Activated CD8-positive, alpha-beta T cell treated with anti-CD3 and anti-CD28 coated beads for 36 hours (primary cell): ENCODE measurements at places on chromosomes 6 and 20. TPM values are rescaled to one million over a fixed set of nuclear protein-coding genes. Genes with fewer than 3 reads are reported as not detected.

DNA sequence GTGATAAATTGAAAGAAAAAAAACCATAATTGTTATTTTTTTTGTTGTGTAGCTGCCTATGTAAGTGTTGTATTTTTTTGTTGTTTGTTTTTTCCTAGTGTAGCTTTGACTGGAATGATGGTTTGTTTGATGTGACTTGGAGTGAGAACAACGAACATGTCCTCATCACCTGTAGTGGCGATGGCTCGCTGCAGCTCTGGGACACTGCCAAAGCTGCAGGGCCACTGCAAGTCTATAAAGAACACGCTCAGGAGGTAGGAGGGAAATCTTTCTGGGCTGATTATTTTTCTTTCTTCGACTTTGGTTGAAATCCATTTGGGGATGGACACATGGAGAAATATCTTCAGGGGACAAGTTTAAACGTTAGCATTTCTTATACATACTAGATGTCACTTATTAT is 3.8 kb downstream of the PEX7 start:
- no peak for DNase-seq

DNA sequence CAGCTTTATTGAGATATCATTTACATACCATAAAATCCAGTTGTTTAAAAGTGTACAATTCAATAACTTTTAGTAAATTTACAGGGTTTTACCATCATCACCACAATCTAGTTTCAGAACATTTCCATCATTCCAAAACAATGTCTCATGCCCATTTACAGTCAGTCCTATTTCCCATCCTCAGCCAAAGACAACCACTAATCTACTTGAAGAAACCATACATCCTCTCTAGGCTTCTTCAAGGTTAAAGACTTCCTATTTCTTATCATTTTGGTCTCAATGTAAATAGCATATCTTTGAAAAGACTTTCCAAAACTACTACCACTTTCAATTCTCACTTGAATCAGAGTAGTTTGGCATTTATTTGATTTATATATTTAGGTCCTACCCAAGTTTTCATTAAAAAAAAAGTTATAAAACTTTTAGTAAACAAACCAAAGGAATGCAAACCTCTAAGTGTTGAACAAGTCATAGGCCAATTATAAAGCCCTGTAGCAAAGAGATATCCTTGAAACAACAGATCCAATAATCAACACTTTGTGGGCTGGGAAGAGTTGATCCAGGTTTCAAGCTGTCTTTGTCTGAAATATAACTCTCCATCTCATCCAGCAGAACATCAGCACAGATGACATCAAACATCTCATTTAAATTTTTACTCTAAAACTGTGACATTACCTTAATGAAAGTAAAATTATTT is 211.3 kb upstream of the RUNX2 start:
- no peak for DNase-seq

DNA sequence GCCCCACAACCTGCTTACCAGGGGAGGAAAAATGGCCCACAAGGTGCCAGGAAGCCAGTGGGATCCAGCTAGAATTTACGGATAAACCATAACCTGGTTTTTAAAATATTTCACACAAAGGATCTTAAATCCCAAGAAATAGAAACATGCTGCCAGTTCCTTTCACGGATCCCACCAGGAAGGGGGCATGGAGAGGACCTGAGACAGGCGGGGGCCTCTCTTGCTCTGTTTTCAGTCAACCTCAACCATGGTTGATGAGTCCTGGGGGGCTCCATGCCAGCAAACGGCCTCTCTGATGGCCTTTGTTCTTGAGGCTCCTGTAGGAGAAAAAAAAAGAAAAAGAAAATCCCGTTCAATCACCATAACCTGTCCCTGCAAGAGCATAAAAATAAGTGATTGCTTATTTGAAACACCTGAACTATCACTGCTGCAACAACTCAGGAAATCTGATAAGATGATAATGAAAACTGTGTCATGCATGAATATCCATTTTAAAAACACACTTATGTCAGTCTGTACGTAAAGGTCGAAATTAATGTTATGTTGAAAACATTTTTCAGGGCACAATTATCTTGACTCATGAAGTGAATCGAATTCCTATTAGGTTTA is 125.8 kb upstream of the CST7 start:
- DNase-seq = no peak

- no peak for DNase-seq
Measured at GRCh38 chr6:39576556-39577303, 148.5 kb downstream of the KIF6 start.

DNA sequence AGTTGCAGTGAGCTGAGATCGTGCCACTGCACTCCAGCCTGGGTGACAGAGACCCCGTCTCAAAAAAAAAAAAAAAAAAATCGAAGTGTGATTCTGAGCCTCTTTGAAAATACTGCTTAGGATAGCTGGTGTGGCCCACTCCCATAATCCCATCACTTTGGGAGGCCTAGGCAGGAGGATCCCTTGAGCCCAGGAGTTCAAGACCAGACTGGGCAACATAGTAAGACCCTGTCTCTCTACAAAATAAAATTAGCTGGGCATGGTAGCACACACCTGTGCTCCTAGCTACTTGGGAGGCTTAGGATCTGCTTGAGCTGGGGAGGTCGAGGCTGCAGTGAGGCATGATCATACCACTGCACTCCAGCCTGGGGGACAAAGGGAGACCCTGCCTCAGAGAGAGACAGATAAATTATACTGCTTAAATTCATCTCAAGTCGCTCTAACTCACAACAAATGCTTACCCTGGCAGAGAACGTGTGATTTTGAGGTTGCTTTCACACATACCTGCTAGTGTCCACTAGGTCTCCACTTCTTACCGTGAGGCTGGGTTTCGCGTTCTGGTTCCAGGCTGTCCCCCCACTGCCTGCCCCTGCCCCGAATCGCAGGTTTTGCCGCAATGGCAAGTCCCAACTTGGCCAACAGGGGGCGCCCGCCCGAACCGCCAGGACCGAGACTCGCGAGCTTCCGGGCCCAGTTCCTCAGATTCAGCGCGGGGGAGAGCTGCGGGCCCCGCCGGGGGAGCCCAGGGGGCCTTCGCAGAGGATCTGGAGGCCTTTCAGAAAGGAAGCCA is 12.3 kb upstream of the TMC2 start:
- peak; percentile 93 for DNase-seq

- no peak for DNase-seq
Measured at GRCh38 chr6:54958446-54958845, 111.9 kb downstream of the FAM83B start.

DNA sequence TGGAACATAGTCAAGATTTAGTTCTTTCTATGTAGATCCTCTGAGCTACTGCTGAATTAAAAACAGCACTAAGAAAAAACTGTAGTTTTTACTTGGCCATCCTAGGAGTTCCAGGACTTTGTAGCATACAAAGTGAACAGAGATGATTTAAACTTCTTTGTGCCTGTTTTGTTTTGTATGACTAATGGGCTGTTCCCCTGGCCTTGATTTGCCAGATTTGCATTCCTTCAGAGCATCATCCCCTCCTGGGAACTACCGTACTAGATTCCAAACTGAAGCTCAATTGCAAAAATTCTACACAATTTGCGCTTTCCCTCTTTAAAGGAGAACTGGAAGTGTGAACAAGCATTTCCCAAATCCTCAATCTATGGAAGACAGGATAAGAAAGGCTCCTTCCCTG is 23.1 kb downstream of the ACOT13 start:
- no peak for DNase-seq

DNA sequence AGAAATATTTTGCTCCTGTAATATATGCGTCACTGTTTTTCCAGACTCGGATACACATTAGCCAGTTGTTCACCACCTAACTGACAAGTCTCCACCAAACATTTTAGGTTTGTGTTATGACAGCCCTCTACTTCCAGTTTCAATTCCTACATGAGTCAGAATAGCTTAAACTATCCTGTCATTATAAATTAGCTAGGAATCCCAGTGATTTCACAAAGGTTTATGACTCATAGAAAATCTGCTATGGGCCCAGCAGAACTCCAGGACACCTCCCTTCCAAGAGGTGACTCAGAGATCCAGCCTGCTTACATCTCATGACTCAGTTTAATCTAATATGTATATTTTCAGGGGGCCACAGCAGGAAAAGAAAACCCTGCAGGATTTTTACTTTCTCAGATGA is 17.4 kb upstream of the PLCB4 start:
- DNase-seq = no peak

- DNase-seq = no peak
Measured at GRCh38 chr6:111239461-111239860, 152.2 kb downstream of the SLC16A10 start.

GRCh38 chr6:97399208-97399607 is 116.2 kb upstream of the MMS22L start:
- DNase-seq = no peak

GRCh38 chr6:20640181-20640580 is 105.9 kb downstream of the CDKAL1 start:
- DNase-seq = no peak

The C6orf58 gene
- not detected for total RNA-seq

The YTHDF1 gene
- 31.0 TPM for total RNA-seq

The ESF1 gene
- 20.4 TPM for total RNA-seq

The REM1 gene
- not detected for total RNA-seq

The LY86 gene
- total RNA-seq = not detected

The OPN5 gene
- total RNA-seq = not detected

The EYA2 gene
- not detected for total RNA-seq

The ZSCAN26 gene
- total RNA-seq = 3.8 TPM

The MYMX gene
- not detected for total RNA-seq

The MAK gene
- total RNA-seq = 0.27 TPM

The GJA10 gene
- not detected for total RNA-seq

The NCR2 gene
- total RNA-seq = 0.56 TPM
